ENCODE measurements at places on chromosomes 2 and 18.
A peak's percentile ranks its signal among the peaks of the same experiment; 100 is the strongest.

DNA sequence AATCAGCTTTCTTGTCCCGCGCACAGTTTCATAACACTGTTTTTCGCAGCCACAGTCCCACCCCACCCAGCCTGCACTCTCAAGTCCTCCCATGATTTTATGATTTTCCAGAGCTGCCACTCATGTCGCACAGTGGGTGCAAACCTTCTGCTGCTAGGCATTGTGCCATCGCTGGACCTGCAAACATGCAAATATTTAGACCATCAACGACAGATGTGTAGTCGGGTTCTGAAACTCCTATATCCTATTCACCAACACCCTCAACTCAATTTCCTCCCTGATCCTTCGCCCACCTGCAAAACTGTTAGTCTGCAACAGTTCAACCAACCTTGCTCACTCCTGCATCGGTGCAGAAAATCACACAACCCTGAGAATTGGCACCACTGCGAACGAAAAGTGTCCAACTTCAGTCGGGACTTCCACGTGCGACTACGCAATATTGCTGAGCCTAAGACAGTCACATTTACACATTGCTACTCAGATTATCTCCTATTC is 871 bp upstream of the ALS2 start:
- DNase-seq: no peak

DNA sequence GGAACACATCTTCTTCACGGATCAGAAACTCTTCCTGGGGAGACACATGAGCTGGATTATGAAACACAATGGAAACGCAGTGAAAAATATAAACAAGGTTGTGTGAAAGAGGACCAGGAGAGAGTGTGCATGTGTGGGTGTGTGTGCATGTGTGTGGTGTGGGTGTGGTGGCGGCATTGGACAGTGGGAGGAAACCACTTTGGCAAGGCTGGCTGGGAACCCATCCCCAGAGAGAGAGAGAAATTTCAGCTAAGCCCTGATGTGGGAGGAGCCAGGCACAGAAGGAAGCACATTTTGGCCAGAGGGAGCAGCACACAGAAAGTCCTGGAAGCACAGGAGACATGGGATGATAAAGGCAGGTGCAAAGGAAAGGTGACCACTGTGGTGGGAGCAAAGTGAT is 147.6 kb upstream of the COPS8 start:
- DNase-seq: peak; percentile 46

DNA sequence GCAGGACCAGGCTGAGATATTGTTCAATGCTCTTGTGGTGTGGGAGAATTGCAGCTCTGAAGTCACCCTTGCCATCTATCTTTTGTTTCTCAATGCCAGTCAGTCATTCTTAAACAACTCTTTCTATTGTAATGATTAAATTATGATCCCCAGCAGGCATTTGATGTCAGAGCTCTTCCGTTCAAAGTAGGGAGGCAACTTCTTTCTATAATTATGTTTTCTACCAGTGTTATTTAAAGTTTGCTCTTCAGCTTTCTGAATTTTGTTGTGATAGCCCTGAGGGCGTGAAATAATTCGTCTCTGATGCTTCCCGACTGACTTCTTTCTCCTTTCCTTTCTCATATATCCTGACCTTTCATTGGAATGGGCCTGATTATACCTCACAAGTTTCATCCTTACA is 161.4 kb upstream of the KLHL14 start:
- DNase-seq: no peak

DNA sequence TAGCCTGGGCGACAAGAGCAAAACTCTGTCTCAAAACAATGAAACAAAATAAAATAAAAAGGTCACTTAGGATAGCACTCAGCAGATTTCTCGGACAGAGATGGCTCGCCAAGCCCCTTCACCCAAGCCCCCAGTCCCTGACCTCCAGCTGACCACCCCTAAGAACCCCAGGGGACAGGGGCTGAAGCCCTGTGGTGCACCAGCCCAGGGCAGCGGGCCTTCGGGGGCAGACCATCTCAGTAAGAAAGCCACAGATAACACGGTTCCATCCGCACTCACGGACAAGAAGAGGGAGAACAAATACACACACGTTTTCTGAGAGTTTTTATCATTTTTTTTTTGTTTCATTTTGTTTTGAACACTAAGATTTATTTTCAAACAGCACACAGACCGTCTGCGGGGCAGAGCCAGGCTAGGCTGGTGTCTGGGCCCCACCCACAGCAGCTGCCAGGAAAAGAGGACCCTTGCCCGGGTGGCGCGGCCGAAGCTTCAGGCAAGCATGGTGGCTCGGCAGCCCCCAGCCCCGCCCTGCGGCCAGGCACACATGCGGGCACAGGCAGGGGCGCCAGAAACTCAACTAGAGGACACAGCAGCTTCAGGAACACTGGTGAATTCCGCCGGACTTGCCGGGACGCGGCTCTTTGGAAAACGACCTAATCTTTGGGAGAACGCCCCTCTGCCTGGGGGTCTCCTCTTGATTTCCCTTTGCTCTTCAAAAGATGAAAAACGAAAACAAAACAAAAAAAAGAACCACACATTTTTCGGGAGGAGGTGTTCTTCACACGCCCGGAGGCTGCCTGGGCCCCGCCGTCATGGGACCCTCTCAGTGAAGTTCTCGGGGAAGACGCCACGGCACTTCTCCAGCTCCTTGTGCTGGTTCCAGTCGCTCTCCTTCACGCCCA is 59.0 kb downstream of the BIN1 start:
- no peak for DNase-seq

GRCh38 chr18:48155856-48156255 is 225.4 kb upstream of the SMAD2 start:
- no peak for DNase-seq

- peak; percentile 70 for DNase-seq
Observed at GRCh38 chr2:73290049-73290839, 3.1 kb downstream of the EGR4 start.

GRCh38 chr2:41718705-41719104 is 329.1 kb upstream of the PKDCC start:
- no peak for DNase-seq

DNA sequence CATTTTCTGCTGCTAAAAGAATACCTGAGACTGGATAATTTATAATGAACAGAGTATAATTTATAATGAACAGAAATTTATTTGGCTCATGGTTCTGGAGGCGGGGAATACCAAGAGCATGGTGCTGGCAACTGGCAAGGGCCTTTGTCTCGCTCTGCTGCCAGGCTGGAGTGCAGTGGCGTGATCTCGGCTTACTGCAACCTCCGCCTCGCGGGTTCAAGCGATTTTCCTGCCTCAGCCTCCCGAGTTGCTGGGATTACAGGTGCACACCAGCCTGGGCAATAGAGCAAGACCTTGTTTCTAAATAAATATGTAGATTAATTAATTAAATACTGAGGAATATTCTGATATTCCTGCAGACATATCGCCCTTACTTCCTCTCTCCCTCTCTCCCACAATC is 1610.8 kb downstream of the SUCLG1 start:
- DNase-seq: no peak

GRCh38 chr2:157185476-157186227 is 71.9 kb upstream of the GALNT5 start:
- DNase-seq: no peak

GRCh38 chr2:229042349-229042748 is 228.7 kb downstream of the PID1 start:
- DNase-seq: no peak

GRCh38 chr2:169343202-169343601 is 19.1 kb downstream of the LRP2 start:
- DNase-seq: no peak

- no peak for DNase-seq
Observed at GRCh38 chr2:26907416-26907815, 59.5 kb downstream of the DPYSL5 start.

DNA sequence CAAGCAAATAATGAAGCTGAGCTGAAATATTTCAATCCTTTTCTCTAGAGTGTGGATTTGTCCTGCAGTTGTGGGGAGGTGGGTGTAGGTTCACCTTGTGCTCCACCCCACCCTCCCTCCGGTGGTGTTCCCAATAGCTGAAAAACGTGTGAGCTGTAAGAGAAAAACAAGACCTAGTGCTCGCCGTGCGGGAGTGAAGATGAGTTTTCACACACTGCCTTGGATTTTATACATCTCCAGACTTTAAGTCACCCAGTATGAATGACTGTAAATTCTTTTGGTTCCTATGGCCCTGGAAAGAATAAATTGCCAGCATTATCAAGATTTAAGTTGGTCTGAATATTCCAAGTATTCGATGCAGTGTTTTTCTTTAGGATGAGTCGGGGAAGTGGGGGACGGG is 1.9 kb upstream of the SOX11 start:
- no peak for DNase-seq

- peak; percentile 97 for DNase-seq
Observed at GRCh38 chr2:393711-394696, 106.1 kb upstream of the ALKAL2 start.

DNA sequence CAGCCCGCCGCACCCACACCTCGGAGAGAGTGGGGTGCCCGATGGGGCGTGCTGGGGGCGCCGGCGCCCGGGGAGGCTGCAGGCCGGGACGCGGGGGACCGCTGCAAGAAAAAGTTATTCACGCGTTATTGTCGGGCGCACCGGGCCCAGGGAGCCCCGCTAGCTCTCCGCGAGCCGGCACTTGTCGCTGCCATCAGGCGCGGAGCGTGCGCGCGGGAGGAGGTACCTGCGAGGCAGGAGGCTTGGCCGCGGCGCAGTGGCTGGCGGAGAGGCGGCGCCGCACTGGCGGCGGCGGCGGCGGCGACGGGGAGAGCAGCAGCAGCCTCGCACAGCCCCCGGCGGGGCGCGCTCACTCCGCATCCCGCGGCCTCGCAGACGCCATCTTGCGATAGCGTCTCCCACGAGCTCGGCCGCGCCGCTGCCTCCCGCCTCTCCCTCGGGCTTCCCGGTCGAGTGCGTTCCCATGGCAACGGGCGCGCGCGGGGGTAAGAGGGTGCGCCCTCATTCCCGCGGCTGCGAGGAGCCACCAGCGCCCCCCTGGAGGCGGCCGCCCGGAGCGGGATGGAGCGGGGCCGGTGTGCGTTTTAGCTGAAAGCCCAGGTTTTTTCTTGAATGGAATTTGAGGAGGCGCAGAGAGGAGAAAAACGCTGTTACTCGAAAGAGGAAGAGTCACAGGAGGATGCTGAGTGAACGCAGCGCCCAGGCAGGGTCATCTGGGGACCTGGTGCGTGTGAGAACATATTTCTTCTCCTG is at the start of gene CHN1:
CHN1 (minus strand) TSS at position 402 of the 753 bp plus-strand sequence. CDS start 469 bp downstream, outside the sequence.
- DNase-seq: peak; percentile 92

DNA sequence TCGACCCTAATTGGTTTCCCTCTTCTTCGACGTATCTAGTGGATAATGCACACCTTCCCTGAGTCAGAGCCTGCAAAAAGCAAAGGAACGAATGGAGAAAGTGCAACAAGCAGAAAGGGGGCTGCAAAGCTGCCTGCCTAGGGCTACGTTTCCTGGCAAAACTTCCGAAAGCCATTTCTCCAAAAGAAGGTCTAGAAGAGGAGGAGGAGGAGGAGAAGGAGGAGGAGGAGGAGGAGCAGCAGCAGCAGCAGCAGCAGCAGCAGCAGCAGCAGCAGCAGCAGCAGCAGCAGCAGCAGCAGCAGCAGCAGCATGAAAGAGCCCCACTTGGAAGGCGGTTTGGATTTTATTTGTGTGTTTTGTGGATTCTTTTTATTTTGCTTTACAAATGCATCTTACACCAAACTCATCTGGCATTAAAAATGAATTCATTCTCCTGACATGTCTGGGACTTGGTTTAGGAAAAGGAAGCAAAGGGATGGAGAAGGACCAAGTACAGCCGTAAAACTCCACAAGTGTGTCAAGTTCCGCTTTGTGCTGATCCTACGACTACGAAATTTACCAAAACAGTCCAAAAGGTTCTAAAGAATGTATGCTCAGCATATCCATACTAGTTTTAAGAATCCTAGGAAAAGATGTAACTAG is 2.0 kb downstream of the TCF4 start:
- DNase-seq: peak; percentile 63

- DNase-seq: no peak
Observed at GRCh38 chr18:26017929-26018328, 72.5 kb downstream of the SS18 start.

GRCh38 chr18:21118806-21119205 is 7.2 kb upstream of the ROCK1 start:
- no peak for DNase-seq

DNA sequence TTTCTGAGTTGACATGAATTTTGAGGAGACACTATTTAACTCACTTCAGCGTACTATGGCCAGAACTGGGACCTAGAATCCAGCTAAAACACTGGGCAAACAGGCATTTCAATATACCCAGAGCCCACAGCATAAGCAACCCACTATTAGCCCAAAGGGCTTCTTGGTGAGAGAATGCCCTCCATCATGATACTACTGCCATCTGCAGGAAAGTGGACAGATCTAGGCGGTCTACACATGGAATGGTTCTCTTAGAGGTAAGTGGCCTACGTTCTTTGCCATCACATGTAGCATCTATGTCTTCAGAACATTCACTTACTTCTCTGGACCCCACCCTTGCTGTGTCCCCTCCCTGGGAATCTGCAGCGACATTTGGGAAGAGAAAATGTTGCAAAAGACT is 181.3 kb upstream of the LINC00305 start:
- peak; percentile 58 for DNase-seq

DNA sequence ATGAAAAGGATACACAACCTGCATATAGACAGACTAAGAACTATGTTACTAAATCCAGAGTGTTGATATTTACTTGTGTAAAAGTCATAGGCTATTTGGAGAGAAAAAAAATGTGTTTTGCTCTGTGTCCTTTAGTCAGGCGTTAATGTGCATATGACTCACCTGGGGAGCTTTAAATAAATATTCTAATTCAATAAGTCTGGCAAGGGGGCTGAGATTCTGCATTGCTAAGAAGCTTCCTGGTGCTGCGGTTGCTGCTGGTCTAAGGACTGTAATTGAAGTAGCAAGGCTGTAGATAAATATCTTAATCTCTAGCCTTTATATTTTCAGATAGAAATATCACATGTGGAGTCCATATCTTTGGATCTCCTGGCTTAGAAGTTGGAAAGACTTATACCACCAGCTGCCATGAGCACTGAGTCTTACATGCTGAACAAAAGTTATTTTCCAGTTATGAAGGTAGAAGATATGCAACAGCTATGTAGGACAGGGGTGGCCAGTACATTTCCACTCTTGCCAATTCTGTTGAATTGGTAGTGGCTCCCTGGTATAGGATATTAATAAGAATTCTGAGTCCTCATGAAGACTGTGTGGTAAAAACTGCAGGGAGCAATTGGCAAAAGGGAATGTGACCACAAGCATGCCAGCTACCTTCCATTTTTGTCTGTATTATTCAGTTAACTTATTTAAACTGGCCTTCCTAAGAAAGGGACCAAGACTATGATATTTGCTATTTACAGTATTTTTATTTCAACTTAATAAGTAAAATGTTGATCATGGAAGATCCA is 4.8 kb downstream of the SPAG16 start:
- no peak for DNase-seq

- DNase-seq: no peak
Observed at GRCh38 chr18:40380686-40381439, 1574.2 kb upstream of the PIK3C3 start.

DNA sequence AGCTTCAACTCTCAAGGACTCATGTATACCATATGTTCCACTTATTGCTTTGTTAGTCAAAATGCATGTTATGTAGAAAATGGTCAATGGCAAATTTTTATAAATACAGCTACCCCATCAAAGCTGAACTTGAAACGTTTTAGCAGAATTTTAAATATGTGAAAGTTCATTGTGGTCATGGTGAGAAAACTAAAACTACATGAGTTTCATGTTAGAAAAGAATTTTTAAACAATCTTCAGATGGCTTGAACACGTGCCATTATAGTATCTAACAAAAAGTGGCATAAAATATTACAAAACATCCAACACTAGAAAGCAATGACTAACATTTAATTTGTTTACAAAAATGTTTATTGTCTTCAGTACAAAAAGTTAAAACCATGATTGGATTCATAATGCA is 246.0 kb upstream of the KCNJ3 start:
- DNase-seq: no peak

Measured in islet precursor cell (in vitro differentiated cells).